ENCODE measurements at places on chromosomes 5 and 9.
A peak's percentile ranks its signal among the peaks of the same experiment; 100 is the strongest.

DNA sequence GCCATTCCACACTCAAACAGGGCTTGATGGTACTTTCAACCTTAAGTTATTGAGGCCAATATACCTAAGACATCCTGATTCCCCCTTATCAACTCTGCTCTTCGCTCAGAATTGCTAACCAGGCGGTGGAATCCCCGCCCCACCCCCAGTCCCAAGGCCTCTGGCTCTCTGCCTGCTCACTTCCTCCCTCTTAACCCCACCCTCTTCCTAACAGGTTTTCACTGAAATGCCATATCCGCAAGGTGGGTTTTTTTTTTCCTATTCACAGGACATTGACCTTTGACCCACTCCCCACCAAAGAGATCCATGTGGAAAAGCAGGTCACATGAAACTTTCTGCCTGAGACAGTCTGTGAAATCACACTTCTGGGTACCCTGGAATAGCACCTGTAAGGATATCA is 66.6 kb upstream of the IFNK start:
- no peak for DNase-seq

- DNase-seq = no peak
These were observed 184.7 kb downstream of the MAPKAP1 start for GRCh38 chr9:125522328-125522725.

- no peak for DNase-seq
These were observed 5.4 kb upstream of the P4HA2 start for GRCh38 chr5:132233081-132233480.

GRCh38 chr5:143733665-143734455 is 78.1 kb upstream of the HMHB1 start:
- peak; percentile 49 for DNase-seq
